ENCODE measurements at places on chromosomes 11 and 22.

- no peak for DNase-seq
These were observed 62.8 kb upstream of the CAPRIN1 start for GRCh38 chr11:33988586-33989370.

DNA sequence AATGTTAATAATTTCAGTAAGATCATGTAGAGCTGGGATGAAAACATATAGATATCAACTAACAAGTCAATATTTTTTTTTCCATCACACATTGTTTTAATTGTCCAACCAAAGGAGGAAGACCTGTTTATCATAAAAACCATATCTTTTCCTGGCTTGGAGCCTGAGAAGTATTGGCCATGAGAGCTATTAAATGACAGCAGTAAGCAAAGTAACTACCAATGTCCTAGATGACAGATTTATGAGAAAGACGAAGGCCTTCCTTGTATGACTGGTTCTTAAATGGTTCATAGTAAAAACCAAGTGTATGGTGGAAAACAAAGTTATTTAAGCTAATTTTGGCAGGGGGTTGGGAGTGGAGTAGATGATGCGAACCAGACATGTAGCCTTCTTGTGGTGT lies 1147.1 kb upstream of the TENM4 start:
- no peak for DNase-seq

- DNase-seq = no peak
These were observed 26.4 kb upstream of the ADORA2A start for GRCh38 chr22:24400726-24401596.

- DNase-seq = no peak
These were observed 2.7 kb upstream of the PLA2G3 start for GRCh38 chr22:31143038-31143437.

GRCh38 chr11:41714101-41714500 lies 254.6 kb upstream of the LRRC4C start:
- no peak for DNase-seq

Data from right lung (tissue), 10 donors.